ENCODE measurements at places on chromosomes 7 and 10.

DNA sequence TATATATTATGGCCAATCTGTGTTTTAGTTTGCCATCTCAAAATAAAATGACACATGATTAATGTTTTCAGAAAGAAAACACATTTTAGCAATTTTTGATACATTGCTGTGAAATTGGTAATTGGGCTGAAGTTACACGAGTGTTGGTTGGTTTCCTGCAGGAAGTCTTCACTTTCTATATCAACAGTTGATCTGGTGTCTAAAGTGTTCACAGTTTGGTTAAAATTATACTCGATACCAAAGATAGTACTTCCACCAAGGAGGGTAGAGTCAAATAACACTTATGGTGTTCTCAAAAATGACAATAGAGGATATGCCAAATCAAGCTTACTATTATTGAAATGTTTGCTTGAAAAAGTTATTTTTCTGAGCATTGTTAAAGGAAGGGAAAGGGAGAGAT lies 120.3 kb upstream of the GLCCI1 start:
- DNase-seq = no peak

- no peak for DNase-seq
Measured at GRCh38 chr7:114670676-114671075, 251.2 kb upstream of the MDFIC start.

DNA sequence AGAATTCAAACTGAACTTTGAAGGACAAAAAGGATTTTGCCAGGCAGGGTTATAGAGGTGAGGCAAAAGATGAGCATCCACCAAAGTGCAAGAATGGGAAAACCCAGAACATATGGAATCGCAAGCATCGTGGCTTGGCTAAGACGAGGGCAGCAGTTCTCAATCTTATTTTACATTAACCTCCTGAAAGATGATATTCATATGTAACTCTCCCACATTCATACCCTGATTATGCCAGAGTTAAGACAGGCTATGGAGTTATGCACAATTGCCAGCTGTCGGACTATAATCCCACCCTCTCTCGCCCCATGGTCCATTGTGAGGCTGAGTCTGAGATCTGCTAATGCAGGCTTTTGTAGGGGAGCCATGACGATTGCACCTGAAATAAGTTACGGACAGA lies 21.2 kb upstream of the ASAH2 start:
- DNase-seq = no peak

GRCh38 chr10:69418052-69418752 lies 1.5 kb upstream of the TACR2 start:
- DNase-seq = no peak

DNA sequence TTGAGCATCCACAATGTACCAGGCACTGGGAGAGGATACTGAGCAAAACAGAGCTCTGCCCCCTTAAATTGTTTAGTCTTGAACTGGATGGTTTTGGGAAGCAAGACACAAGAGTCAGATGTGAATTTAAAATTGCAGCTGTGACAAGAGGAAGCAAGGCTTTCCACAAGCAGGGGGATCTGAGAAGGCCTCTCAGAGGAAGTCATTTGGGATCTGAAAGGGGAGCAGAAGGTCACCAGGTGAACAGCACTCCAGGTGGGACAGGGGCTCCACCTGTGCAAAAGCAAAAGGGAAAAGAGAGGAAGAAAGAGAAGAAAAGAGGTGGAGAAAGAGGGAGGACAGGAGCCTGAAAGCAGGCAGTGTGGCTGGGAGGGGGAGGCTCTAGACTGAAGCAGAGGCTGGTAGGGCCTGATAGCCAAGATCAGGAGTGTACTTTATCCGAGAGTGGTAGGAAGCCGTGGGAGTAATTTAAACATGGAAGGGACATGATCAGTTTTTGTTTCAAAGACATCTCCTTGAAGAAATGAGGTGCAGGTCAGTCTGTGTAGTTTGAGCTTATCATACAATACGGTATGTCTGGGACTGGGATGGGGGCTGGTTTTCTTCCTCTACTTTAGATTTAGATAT lies 76.1 kb upstream of the DUSP5 start:
- no peak for DNase-seq

GRCh38 chr7:56079450-56080185 lies 13.1 kb downstream of the PHKG1 start:
- no peak for DNase-seq

GRCh38 chr10:110613341-110613995 lies 30.7 kb upstream of the RBM20 start:
- no peak for DNase-seq

GRCh38 chr10:71272056-71272771 lies 46.8 kb upstream of the SLC29A3 start:
- DNase-seq = no peak

DNA sequence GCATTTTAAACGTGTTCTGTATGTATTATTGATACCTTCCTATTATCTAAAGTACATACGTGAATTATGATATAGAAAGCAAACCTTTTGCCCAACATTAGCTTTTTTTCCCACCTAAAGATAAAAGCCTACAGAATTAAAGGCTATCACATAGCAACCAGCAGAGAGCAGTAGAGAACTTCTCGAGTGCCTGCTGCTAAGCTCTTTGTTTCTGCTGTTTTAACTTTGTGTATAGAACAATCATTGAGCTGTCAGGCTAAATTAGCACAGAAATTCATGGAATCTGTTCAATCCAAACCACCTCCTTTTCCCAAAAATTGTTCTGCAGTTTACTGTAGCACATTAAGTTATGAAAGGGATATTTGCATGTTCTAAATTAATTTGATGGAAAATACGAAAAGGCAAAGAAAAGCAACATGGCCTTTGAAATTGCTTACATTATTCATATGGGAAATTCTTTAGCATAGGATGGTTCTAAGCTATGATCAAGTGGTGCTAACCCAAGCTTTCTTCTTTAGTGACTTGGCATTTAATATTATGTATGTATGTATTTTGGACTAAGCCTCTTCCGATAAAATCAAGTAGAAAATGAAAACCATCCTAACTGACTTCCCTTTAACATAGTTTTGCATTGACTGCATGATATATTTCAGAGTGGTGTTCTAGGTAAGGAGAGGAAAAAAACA lies 1288.5 kb downstream of the GATA3 start:
- peak; percentile 63 for DNase-seq

DNA sequence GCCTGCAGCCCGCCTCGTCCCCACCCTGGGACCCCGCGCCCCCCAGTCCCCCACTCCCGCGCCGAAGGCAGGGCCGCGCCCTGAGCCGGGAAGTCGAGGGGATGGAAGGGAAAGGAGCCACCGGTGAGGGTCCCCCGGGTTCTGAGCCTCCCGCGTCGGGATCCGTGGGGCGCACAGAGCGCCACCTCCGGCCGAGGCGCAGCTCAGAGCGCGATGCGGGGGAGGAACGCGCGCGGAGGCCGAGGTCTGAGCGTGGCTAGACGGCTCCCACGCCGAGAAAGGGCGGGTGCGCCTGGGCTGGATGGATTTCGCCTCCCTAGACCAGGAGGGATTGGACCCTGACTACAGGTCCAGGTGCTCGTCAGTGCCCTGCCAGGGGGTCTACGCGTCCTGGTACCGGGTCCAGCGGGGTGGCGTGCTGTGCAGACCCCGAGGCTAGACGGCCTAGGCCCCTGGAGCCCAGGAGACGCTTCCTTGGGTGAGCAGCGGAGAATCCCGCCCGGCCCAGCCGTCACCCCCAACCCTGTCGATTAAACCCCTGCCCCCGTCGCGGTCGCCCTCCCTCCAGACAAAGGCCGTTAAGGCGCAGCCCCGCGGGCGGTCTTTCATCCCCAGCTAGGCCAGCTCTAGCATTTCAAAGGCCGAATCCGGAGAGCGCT lies 986 bp upstream of the PDGFA start:
- DNase-seq = peak; percentile 74

DNA sequence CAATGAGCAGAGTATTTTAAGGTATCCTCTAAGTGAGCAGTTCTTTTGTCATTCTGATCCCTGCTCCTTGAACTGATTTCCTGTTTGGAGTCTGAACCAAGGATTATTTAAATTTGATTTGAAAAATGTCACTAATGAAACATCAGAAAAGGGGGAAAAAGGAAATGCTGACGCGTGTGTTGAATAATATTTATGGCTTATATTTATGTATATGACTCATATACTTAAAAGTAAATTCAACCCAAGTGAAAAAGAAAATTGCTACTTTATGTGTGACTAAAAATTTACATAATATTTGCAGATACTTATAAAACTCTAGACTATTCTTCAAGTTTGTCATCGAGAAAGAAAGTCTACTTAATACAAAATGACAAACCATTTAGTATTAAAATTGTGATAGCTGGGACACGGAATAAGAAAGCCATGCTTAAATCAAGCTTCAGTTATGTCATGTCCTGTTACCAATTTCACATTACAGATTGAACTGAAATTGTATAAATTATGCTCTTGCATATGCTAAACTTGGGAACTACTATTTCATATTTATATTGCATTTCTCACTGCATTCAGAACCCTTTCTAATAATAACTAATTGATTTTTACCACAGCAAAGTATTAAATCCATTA lies 649.9 kb downstream of the MAGI2 start:
- no peak for DNase-seq

DNA sequence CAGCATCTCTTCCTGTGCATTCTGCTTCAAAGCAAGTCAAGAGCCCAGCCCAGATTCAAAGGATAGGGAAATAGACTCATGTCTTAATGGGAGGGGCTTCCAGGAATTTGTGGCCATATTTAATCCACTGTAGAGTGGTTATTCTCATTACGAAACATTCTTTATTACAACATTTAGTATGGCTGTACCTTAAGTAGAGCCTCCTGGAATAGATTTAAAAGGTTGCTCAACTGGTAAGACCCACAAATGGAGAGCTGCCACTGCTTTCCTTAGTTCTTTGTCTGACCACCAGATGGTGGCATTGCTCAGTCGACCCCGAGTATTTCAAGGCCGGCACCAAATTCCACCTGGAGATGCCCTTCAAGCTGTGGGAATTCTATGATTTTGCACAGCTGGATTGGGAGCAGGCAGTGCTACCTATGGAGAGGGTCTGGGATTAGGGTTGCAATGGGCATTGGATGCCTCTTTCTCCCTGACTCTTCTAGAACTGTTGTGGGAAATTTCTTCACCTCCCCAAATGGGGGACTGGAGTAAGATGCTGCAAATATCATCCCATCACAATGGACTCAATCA lies 102.2 kb downstream of the RBM20 start:
- DNase-seq = peak; percentile 82

- DNase-seq = no peak
Measured at GRCh38 chr7:65477326-65477725, 103.7 kb downstream of the ZNF92 start.

- no peak for DNase-seq
Measured at GRCh38 chr10:15684768-15685167, 35.0 kb downstream of the ITGA8 start.

- DNase-seq = no peak
Measured at GRCh38 chr7:70303780-70304179, 705.5 kb downstream of the AUTS2 start.

GRCh38 chr10:45544191-45544590 lies 128.4 kb downstream of the ZFAND4 start:
- DNase-seq = no peak

- no peak for DNase-seq
Measured at GRCh38 chr10:10403762-10404161, 613.9 kb upstream of the CELF2 start.

GRCh38 chr7:50827281-50827680 lies 44.6 kb upstream of the GRB10 start:
- DNase-seq = no peak

GRCh38 chr10:14569274-14570060 lies 205.2 kb downstream of the FAM107B start:
- DNase-seq = no peak
